Stimulated activated CD4-positive, alpha-beta T cell treated with anti-CD3 and anti-CD28 coated beads, Interleukin-12 subunit alpha, Interleukin-12 subunit beta, amount 100 ng/mL, for 24 hours (primary cell): ENCODE measurements at places on chromosomes 3 and 15.

DNA sequence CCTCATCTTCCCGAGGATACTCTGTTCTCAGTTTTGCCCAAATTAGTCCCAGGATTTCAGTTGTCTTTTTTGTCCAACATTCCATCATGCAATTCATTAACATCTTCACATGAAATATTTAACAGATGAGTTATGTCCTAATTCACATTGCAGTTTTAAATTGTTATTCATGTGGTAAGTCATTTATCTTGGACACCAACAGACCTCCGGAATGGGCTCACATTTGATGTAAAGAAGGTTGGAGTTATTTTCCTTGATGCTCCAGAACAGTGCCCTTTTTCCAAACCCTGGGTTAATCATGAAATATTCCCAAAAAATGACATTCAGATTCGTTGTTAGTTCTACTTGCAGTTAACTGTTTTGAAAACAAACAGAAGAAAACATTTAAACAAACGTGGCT, 32.8 kb upstream of the LRTM1 start:
- DNase-seq, result no peak

GRCh38 chr3:35929158-35929557, 289.8 kb downstream of the ARPP21 start:
- DNase-seq, result no peak

DNA sequence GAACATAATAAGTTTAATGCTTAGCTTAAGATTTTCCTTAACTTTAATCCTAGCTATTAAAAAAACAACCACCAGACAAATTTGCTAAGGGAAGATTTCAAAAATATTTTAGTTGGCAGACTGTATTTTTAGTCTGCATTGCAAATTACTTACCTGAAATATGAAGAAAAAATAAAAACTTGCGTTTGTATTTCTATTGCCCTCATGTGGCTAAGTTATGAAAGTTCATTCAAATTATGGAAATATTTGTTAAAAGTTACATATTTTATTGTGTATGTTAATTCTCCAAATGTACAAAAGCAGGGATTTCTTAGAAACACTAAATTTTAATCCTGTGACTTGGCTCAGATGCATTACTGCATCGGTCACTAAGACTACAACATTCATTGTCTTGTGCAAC, 15.0 kb downstream of the GTF2A2 start:
- no peak for DNase-seq

- no peak for DNase-seq
Measured at GRCh38 chr3:137647179-137647578, 116.9 kb upstream of the SOX14 start.

GRCh38 chr3:196694202-196694638, 17.8 kb downstream of the CEP19 start:
- DNase-seq, result no peak

GRCh38 chr15:71780115-71780976, 30.0 kb upstream of the NR2E3 start:
- peak; percentile 4 for DNase-seq

DNA sequence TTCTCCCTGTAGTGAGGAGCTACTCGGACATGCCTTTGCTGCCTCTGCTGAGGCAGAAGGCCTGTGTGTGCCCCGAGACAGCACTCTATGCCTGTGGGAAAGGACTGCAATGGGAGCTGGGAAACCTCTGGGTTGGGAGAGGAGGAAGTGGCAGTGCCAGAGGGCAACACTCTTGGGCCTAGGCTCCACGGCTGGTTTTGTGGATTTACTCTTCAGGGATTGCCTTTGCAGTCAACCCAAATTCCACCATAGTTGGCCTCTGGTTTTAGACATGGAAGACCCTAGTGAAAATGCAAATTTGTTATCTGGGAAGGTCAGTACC, 46.8 kb downstream of the ITGA11 start:
- DNase-seq, result no peak

- DNase-seq, result no peak
Measured at GRCh38 chr3:30810625-30811024, 83.8 kb downstream of the GADL1 start.
